ENCODE measurements at places on chromosomes 1 and 21. TPM values are rescaled to one million over a fixed set of nuclear protein-coding genes. Genes with fewer than 3 reads are reported as not detected.
A peak's percentile ranks its signal among the peaks of the same experiment; 100 is the strongest.

- no peaks in the 10 kb centered on the region for H3K27me3 ChIP-seq
- no peaks in the 10 kb centered on the region for H3K4me1 ChIP-seq
- no peak overlapping the region for H3K27ac ChIP-seq
- H3K36me3 ChIP-seq: no peaks in the 10 kb centered on the region
These were observed 225.4 kb downstream of the SMYD3 start for GRCh38 chr1:246281639-246282038.

DNA sequence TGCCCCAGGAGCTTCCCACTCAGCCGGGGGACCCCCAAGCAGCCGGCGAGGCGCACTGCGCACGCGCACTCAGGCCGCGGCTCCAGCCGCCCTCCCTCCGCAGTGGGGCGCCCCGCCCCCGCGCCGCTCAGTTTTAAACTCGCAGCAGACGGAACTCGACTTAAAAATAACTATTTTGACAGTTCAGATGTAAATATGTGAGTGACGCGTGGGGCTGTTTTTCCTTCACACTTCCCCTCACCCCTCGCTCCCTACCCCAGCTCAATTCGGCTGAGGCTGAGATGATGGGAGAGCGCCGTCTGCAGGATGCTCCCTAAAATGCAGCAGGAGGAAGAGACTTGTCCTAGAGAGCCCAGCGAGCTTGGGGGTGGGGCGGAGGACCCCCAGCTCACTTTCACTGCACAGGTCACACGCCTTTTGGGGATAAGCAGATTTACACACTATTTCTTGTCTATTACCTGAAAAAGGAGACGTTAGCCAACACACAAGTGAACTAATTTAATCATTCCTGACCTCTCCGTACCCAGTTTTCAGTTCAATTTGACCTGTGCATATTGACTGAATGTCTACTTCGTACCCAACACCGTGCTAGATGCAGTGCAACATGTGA is 8.9 kb upstream of the LEMD1 start:
- DNase-seq: peak; percentile 55
- H3K27ac ChIP-seq: no peak overlapping the region
- no peaks in the 10 kb centered on the region for H3K36me3 ChIP-seq
- peaks cover 2% of the 10 kb centered on the region for H3K4me1 ChIP-seq
- peak overlapping the region; percentile 56 for H3K4me3 ChIP-seq

DNA sequence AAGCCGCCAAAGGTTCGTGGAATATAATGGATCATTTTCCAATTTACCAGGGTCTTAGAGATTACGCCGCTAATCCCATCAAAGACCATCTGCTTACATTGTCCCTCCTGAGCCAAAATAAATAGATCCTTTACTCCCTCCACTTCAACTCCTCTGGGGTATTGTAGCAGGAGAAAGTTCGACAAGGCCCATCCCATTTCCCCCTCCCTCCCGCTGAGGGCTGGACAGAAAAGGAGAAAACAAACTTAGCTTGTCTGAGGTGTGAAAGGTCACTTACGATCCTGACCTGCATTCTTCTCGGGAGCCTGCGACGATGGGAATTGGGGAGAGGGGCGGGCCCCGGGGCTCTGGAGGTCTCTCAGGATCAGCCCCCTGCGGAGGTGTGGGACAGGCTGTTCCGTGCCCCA is 60.8 kb downstream of the MEF2D start:
- H3K36me3 ChIP-seq: no peaks in the 10 kb centered on the region
- no peak overlapping the region for H3K27ac ChIP-seq
- H3K4me1 ChIP-seq: peaks cover 34% of the 10 kb centered on the region
- H3K27me3 ChIP-seq: peaks cover 72% of the 10 kb centered on the region
- H3K4me3 ChIP-seq: no peak overlapping the region

DNA sequence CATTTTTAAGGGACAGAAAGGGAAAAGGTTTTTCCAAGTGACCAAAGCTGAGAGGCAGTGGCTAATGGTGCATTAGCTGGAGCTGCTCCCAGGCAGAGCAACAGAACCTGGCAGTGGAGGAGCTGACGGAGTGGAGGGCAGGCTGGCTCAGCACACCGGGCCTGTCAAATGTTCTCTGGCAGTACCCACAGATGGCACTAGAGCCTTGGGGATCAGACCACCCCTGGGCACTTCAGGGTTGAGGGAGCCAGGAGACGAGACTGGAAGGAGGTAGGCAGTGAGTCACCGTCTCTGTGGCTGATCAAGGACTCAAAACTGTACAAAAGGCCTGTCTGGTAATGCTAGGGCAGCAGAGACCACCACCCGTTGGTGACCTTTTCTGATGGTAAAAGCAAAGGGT is 121.7 kb upstream of the KIAA0040 start:
- H3K27ac ChIP-seq: no peak overlapping the region
- peaks cover under 1% of the 10 kb centered on the region for H3K4me1 ChIP-seq
- H3K4me3 ChIP-seq: no peak overlapping the region
- DNase-seq: no peak

- no peaks in the 10 kb centered on the region for H3K27me3 ChIP-seq
- no peak for DNase-seq
- H3K36me3 ChIP-seq: no peaks in the 10 kb centered on the region
- no peak overlapping the region for H3K4me3 ChIP-seq
These were observed 75.7 kb upstream of the KCNJ15 start for GRCh38 chr21:38181096-38181495.

DNA sequence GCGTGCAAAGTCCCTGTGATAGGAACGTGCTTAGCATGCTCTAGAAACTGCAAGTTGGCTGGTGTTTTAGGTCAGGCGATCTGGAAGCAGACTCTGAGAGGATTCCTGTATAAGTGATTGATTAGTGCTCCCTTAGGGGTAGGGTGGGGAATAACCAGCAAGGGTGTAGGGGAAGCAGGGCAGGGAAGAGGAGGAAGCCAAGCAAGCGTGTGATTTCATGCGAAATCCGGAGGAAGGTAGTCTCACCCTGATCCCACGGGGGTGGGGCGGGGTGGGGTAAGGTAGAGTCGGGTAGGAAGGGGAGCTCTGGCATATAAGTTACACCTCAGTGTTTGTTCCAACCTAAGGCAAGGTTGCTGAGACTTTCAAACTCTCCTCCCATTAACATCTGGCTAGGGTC is 24.9 kb upstream of the CTPS1 start:
- DNase-seq: no peak
- H3K4me3 ChIP-seq: no peak overlapping the region
- H3K36me3 ChIP-seq: no peaks in the 10 kb centered on the region
- H3K4me1 ChIP-seq: no peaks in the 10 kb centered on the region

GRCh38 chr1:232597721-232598120 is 32.2 kb downstream of the SIPA1L2 start:
- H3K4me3 ChIP-seq: no peak overlapping the region
- H3K27ac ChIP-seq: peak overlapping the region; percentile 20
- no peaks in the 10 kb centered on the region for H3K36me3 ChIP-seq

GRCh38 chr1:156887317-156887716 is 6.2 kb upstream of the PEAR1 start:
- no peak overlapping the region for H3K27ac ChIP-seq
- no peaks in the 10 kb centered on the region for H3K36me3 ChIP-seq
- no peak overlapping the region for H3K4me3 ChIP-seq
- H3K4me1 ChIP-seq: peaks cover 11% of the 10 kb centered on the region
- DNase-seq: no peak
- H3K27me3 ChIP-seq: peaks cover 76% of the 10 kb centered on the region

- peaks cover 16% of the 10 kb centered on the region for H3K27me3 ChIP-seq
- DNase-seq: no peak
- no peak overlapping the region for H3K27ac ChIP-seq
- no peaks in the 10 kb centered on the region for H3K4me1 ChIP-seq
- H3K36me3 ChIP-seq: no peaks in the 10 kb centered on the region
- H3K4me3 ChIP-seq: no peak overlapping the region
These were observed 23.8 kb downstream of the EPHA10 start for GRCh38 chr1:37741130-37741529.

DNA sequence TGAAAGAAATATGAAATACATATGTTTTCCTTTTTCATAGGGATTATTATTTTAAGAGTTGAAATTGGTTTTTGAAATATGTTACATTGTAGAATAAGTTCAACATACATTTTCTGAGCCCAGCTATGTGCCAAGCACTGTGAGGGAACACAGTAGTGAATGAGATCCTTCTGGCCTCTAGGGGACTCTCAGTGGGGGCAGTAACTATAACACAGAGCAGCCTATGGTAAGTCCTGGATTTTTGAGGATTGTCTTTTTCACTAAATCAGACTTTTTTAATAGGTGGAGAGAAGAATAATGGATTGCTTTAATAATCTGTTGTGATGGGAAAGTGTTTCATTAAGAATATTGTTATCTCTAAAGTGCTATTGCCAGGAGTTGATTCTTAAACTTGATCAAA is 2.4 kb downstream of the DNAJC6 start:
- H3K4me3 ChIP-seq: no peak overlapping the region
- H3K27ac ChIP-seq: no peak overlapping the region
- peaks cover 19% of the 10 kb centered on the region for H3K27me3 ChIP-seq
- no peaks in the 10 kb centered on the region for H3K4me1 ChIP-seq

GRCh38 chr1:3541936-3542335 is 69.4 kb downstream of the MEGF6 start:
- H3K4me3 ChIP-seq: no peak overlapping the region
- H3K36me3 ChIP-seq: no peaks in the 10 kb centered on the region
- DNase-seq: no peak
- H3K27ac ChIP-seq: no peak overlapping the region
- H3K4me1 ChIP-seq: no peaks in the 10 kb centered on the region
- H3K27me3 ChIP-seq: peaks cover 24% of the 10 kb centered on the region

GRCh38 chr1:35637401-35637809 is 3.9 kb downstream of the PSMB2 start:
- no peak for DNase-seq
- peaks cover 10% of the 10 kb centered on the region for H3K4me1 ChIP-seq
- H3K27ac ChIP-seq: peak overlapping the region; percentile 74
- no peaks in the 10 kb centered on the region for H3K27me3 ChIP-seq
- H3K36me3 ChIP-seq: peaks cover 26% of the 10 kb centered on the region

DNA sequence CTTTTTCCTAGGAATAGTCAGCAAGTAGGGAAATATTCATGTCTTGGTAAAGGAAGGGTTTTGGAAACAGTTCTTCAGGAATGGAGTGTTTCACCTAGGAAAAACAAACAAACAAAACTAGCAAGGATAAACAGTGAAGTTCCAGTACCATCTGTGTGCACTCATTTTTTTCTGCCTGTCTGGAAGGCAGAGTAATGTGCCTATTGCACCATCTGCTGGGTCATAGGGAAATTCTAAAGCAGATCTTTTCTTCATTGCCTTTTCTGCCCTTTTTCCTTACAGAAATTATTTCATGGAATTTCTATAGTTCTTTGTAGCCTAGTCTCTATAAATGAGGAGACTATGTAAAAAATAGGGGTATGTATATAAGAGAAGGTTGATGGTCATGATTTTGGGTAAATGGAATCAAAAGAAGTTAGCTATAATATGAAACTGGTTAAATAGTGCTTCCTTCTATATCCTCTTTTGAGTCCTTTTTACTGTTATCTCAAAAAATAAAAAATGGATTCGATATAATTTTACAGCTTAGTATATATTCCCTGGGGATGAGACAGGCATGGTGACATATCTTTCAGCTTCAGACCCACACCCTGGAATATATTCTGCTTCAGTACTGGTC is 3.4 kb upstream of the HRNR start:
- DNase-seq: no peak
- no peaks in the 10 kb centered on the region for H3K27me3 ChIP-seq
- H3K4me1 ChIP-seq: no peaks in the 10 kb centered on the region
- no peaks in the 10 kb centered on the region for H3K36me3 ChIP-seq
- H3K4me3 ChIP-seq: no peak overlapping the region
- no peak overlapping the region for H3K27ac ChIP-seq

Gene ANGPTL1
- total RNA-seq: 0.09 TPM

Gene AADACL3
- not detected for total RNA-seq

Gene CASZ1
- total RNA-seq: 23.0 TPM

Gene TMEM82
- total RNA-seq: not detected

Gene PSRC1
- 0.72 TPM for total RNA-seq

Gene PLA2G2F
- not detected for total RNA-seq

Gene SMCP
- not detected for total RNA-seq

Gene RBP7
- 0.63 TPM for total RNA-seq

Measured in T-cell (primary cell).